ENCODE measurements at places on chromosomes 2 and 18.

- DNase-seq = no peak
Measured at GRCh38 chr2:231552752-231553151, 22.5 kb upstream of the NMUR1 start.

DNA sequence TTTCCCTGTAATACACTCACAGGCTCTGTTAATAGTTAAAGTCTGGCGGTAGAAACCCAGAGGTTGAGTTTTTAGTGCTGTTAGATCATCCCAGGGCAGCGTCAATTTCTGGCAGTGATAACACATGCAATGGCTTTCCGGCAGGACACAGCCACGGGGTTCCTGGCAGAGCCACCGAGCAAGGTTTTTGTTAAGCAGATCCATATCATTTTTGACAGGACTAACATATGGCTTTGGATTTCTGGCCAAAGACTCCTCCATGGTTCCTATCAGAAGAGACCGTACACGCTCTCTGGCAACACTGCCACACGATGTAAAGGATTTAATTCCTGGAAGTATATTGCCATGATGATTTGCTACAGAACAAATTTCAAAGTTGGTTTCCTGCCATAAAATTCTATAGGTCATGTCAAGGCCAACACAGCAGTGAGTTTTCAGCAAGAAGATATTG, 854.3 kb downstream of the LRRTM4 start:
- DNase-seq = no peak

GRCh38 chr2:227888289-227888688, 16.9 kb downstream of the DAW1 start:
- no peak for DNase-seq

- DNase-seq = peak; percentile 47
Measured at GRCh38 chr2:96156011-96156820, 11.0 kb upstream of the DUSP2 start.

DNA sequence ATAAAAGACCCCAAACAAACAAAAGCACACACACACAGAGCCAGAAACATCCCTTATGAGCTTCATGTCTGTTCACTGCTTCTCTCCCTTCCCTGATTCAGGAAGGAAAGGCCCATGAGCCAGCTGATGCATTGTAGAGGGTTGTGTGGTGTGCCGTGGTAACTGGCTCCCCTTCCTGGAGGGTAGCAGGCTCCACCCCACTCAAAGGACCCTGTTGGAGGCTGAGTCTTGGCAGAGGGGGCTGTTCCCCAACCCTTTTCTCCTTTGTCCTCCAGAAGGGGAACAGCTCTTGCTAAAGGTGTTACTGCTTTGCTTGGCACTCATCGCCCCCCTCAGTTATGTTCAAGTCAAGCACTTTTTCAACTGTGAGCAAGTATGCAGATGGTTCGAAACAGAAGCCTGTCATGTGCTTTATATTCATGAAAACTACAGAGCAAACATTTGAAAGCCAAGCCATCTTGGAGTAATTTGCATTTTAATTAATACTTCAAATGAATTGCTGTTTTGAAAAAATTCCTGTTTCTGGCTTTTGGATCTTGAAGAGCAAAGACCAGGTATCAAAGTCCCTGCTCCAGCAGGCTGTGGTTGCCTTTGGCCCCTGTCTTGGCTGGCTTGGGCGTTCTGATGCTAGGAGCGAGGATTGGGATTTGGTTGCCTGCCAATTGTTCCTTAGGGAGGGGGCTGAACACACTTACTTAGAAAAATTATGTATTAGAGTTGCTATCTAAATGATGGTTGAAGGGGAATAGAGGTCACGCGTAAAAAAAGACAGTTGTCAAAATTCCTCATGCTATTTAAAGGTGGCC, 267.8 kb downstream of the TSN start:
- DNase-seq = no peak

- no peak for DNase-seq
Measured at GRCh38 chr2:111030945-111031344, 89.8 kb upstream of the BCL2L11 start.

DNA sequence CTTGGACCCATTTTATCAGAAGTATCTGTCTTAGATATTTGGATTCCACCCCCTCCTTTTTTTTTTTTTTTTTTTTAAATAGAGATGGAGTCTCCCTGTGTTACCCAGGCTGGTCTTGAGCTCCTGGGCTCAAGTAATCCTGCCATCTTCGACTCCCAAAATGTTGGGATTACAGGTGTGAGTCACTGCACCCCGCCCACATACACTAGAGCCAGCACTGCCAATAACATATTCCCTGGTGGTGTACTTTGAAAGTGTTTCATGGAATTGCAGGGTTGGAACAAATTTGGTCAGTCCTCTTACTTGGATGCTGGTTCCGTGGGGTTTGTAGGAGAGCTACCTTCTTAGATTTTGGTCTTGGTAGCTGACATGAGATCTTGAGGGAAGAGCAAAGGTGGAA, 15.0 kb downstream of the PDCL3 start:
- DNase-seq = no peak

DNA sequence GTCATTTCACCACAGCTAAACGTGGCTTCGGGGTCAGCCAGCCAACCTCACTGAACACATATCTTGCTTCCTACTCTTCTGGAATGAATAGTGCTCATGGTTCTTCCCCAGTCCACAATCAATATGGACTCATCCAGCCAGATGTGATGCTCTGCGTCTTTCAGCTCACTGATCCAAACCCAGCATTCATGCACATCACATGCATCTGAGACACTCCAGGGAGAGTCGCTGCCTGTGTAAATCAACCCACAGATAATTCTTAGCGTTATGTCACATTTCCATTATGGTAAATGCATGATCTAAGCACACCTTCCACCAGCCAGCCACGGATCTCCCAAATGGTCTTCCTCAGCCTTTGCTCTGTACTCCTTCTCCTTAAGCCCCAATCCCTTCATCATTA, 306.7 kb upstream of the CHAC2 start:
- DNase-seq = no peak

DNA sequence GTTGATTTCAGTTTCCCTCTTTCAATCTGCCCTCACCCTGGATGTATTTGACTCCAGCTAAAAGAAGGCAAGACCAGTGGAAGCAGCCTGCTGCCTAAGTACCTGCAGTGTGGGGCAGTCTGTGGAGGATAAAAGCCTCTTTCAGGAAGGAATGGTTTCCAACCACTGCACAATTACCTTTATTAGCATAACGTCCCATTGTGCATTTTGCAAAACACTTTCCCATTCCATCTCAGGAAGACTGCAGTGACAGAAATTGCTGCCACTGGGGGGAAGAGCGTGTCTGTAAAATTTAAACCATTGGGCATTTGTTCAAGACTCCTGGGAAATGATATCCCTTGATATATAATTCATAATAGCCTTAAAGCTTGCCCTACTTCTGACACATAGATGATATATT, 26.2 kb downstream of the CYRIA start:
- no peak for DNase-seq

DNA sequence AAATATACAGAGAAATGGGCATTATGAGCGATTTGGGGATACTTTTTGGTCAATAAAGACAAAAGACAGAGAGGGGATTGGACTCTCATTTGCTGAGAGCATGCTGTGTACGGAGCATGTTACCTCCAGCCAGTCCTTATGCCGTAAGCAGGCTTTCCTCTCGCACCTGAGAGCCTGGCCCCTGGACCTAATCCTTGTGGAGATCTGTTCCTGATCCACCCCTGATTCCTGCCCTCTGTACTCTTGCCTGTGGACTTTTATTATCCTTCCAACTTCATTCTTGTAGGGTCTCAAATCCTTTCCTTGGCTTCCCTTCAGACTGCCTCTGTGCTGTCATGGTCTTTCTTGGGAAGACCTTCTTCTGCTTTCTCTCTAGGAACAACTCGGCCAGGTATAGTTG, 803.1 kb upstream of the RAB6C start:
- no peak for DNase-seq

DNA sequence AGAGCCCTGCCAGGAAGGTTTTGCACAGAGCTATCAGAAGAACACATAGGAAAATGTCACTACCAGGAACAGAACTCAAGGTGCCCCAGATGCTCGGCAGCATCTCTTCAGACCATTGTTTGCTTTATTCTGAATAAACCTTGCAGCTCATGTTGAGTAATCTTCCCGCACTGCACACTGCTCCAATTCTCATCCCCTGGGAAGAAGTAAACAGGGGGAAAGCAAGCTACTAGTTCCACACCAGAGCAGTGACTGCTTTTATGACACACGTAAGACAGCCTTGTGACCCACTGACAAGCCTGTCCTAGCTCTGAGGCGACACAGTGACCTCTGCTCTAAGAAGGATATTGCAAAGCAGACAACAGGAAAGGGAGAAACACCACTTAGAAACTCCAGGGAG, 44.2 kb downstream of the NRP2 start:
- no peak for DNase-seq

All from CD4-positive, alpha-beta T cell treated with Interleukin-4 for 1 hour (primary cell).